ENCODE measurements at places on chromosomes 11 and 22.

- no peak for DNase-seq
Observed at GRCh38 chr11:11261629-11262028, 91.4 kb downstream of the CSNK2A3 start.

DNA sequence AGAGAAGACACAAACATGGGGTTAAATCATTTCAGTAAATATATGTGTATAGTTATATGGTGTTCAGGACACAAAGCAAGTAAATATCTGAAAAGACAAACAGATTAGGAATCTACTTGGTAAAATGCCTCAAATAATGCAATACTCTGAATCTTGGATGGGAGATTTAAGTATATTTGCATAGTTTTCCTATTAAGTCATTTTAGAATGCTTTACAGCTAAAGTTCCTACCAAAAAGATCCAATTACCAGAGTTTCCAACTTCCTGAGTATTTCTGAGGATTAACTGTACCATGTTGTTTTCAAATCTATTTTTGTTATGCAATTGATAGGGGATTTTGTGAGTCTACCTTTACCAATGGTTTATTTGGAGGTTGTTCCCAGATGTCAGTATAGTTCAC, 424.4 kb upstream of the CCDC179 start:
- no peak for DNase-seq

GRCh38 chr22:25404556-25404927, 159.9 kb upstream of the GRK3 start:
- no peak for DNase-seq

DNA sequence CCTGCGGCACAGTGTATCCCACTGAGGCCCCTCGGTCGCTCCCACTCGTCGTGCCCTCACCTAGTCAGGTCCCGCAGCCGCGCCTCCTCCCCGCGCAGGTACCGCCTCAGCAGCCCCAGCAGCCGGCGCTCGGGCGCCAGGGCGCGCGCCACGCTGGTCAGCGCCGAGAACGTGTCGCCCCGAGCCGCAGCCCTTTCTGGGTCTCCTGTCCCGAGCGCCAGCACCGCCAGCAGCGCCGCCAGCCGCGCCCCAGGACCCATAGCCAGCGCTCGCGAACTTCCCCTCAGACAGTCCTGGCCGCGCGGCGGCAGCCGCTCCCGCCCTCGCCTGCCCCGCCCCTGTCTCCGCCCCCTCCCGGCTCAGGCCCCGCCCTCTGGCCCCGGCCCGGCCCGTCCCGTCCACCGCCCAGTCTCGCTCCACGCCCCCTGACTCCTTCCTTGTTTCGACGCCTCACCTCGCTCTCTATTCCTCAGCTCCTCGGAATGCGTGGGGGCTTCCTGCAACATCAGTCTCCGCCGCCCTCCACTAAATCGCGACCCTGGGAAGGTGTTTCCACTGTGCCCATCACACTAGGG, at the start of gene P4HA3:
Gene P4HA3, minus strand, starts transcription at position 289 of the 575 bp plus-strand sequence. Its CDS starts 29 bp downstream, at position 260.
- DNase-seq: peak; percentile 44

- no peak for DNase-seq
Observed at GRCh38 chr11:39209981-39210380, 2249.5 kb downstream of the LRRC4C start.

DNA sequence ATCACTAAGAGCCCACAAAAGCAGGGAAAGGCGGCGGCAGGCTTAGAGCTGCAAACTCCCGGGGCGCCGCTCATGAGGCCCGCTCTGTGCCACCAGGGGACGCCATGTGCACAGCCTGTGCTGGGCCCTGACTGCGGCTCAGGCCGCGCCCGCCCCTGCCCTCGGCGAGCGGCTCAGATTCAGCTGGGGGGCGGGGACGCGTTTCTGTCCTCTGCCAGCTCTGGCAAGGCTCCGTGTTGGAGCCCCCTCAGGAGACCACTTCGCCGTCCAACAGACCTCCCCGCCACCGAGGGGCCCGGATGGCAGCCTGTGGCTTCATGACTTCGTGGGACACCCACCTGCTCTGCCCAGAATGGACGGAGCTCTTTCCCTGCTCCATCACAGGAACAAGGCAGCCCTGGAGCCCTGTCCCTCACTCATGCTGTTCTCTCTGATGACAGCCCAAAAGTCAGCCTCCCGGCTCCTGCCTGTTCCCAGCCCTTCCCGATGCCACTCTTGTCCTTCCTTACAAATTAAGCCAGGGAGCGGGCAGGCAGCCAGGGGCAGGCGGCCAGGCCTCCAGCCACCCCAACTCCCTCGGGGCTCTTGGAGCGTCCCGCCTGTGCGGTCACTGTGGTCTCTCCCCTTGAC, 69.1 kb downstream of the NAT10 start:
- DNase-seq: peak; percentile 84

DNA sequence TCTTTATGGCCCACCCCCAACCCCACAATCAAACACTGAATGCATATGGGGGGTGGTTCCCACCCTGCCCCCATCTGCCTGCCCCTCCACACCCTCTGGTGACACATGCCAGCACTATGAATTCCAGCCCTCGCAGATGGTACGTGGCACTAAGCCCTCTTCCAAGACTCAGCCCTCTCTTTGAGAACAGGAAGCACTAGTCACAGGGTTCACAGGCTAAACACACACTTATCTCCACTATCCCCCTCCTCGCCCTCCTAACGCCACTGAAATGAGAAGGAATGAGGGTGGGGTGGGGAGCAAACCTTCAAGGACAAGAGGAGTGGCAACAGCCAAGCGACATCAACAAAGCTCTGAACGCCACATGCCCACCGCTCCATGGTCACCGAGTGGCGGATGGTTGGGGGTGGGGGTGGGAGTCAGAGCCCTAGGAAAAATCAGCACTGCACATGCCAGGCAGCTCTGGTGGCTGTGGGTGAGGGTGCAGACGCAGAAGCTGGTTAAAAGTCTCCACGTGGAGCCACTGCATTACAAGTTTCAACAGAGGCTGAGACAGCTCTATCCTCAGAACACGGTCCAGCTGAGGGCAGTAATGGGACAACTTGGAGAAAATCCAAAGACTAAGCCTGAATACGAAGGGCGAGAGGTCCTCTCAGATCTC, 33.6 kb downstream of the TMEM184B start:
- DNase-seq: no peak

GRCh38 chr22:44301039-44301438, 11.7 kb downstream of the SHISAL1 start:
- DNase-seq: no peak

DNA sequence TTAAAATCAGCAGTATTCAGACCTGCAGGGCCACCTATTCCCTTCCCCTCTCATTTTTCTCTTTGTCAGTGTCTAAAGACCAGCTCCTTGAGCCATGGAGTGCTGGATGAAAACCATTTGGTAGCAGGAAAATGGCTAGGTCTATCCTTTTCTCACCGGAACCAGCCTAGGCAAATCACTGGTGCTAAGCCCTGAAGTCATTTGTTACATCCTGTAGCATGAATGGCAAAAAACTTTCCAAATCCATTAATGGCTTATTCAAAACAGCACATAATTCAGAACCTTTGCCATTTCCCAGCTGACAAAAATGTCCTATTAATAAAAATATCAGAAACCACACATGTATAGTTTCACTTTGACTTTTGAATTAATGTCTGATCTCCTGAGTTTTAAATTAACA, 209.5 kb upstream of the E2F8 start:
- no peak for DNase-seq

DNA sequence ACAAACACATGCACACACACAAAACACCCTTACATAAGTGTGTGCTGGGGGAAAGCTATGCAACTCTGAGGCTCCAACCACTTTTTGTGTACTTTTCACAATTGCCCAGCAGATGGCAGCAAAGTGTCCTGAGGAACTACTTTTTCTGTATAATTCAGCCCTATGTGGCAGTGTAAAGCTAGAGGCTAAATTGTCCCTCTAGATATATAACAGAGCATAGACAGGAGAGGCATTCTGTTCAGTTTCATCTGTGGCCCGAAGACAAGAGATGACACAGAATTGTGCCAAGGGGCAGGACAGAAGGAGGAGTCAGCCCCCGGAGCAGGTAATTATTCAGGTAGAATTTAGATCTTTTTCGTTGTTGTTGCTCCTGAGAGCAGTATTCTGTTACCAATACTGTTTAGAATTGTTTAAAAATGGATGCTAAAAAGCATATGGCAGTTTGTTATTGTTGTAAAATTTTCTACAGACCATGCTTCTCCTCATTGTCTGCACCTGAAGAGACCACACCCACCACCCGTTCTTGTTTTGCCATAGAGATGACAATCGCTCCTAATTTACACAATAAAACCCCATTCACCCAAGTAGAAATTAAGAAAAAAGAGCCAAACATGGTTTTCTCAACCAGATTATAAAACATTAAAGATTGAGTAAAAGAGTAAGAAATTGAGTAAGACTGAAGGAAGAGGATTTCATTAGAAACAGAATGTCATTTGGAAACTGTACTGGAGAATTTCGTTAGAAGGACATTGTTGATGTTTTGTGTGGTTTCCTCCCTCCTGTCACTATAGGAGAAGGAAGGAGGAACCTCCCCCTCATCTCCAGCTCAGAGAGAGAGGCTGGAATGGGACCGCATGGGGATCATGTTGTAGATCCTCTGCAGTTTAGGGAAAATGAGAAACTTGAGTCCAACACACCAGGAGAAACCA, 14.5 kb upstream of the MS4A7 start:
- DNase-seq: peak; percentile 52

DNA sequence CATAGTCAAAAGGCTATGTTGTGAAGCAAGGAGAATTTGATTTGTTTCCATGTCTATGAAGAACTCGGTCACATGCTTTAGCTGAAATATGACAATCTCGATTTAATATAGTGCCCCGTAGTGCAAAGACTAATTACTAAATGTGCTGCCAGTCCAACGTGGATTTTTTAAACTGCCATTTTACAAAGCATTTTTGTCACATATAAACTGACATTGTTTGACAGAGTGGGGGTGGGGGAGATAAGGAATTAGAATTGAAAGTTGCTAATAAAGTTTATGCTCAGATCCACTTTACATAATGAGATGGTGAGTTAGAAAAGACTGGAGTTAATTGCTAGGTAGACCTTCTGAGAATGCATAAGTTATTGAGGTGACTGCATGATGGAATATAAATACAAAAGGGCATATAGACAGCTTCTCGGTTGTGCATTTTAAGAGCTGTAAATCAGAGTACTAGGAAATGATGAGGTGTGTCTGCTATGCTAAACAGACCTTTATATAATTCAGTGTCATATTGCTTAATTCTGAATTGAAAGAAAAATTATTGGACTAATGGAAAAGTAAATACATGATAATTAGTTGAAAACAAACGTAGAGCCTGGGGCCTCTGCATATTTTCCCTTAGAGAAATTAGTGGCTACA, 158.9 kb upstream of the MTNR1B start:
- no peak for DNase-seq

- no peak for DNase-seq
Observed at GRCh38 chr11:117874910-117875381, 1.5 kb downstream of the FXYD6 start.

DNA sequence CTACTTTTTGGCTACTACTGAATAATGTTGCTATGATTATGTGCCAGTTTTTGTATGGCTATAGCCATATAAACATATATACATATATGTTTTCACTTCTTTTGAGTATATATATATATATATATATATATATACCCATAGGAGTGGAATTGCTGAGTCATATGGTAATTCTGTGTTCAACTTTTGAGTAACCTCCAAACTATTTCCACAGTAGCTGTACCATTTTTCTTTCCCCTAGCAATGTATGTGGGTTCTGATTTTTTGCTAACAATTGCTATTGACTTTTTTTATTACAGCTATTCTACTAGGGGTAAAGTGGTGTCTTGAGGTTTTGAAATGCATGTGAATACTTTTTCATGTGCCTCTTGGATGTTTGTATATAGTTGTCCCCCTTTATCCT, 30.4 kb downstream of the CBL start:
- DNase-seq: no peak

GRCh38 chr11:74701351-74701750, 29.9 kb downstream of the CHRDL2 start:
- no peak for DNase-seq

DNA sequence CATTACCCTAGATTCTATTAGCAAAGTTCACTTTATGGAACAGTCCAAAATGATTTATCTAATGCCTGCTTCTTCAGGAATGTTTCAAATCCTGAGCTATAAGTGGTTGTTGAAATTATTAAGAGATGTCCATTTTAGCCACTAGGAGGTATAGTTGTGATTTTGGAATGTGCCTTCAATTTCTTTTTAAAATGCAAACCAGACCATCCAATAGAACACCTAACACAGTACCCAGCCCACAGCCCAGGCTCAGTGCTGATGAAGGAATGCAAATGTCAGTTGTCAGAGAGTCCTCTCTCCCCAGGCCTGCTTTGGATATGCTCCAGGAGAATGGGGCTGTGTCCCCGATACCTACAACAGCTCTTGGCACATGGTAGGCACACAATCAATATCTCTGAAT, 85.8 kb upstream of the E2F8 start:
- DNase-seq: no peak

DNA sequence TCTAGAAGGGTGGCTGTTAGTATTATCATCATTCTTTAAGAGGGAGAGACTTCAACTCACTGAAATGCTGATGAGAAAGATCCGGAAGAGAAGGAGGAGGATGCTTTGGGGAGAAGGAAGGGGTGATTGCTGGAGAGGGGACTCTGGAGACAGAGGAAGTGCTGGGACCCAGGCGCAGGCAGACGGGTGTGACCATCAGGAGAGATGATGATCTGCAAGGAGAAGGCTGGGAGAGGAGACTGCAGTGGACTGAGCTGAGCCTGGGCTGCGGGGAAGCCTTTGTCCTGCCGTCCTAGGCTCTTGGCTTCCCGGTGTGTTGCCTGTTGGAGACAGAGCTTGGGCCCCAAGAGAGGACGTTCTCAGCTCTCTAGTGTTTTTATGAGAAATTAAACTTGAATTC, 22.6 kb downstream of the RASD2 start:
- no peak for DNase-seq

DNA sequence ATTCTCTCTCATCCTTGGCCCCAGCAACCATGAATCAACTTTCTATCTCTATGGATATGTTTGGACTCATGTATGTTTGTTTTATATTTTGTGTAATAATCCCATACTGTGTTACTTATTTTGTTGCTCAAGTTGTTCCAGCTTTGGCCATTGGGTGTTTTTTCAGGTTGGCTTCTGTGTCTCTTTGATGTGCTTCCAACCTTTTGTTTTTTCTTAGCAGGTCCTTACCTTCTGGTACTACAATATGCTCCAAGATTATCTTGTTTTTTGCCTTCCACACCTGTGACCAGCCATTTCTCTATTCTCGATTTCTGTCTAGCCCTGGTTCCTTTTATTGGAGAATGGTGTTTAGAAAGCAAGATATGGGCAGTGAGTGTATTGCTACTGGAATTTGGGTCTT, 14.2 kb downstream of the GVQW3 start:
- no peak for DNase-seq

DNA sequence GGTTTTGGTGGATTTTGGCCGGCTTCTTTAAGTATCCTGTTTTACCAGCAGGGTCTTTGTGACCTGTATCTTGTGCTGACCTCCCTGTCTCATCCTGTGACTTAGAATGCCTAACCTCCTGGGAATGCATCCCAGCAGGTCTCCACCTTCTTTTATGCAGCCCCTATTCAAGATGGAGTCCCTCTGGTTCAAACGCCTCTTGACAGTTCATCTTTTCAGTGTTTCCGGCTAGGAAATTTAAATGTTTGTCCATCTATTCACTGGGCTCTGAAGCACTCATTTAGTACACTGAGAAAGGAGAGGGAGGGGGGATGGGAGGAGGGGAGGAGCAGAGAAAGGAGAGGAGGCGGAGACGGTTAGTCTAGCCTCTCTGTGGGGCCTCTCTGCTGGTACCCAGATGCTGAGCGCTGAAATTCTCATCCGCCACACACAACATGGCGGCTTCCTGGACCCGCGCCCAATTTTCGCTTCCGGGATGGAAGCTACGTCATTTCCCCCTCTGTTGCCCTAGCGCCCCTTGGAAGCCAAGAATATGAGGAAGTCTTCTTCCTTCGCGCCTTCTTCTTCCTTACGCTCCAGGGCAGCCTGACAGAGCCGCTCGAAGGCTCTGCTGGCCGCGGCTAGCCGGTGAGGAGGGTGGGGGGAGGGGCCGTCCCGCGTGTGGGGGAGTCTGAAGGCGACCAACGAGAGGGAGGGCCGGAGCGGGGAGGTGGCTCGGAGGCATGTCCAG, 69.0 kb upstream of the SYT13 start:
- DNase-seq: peak; percentile 89
